ENCODE measurements at places on chromosomes 5 and 9.

DNA sequence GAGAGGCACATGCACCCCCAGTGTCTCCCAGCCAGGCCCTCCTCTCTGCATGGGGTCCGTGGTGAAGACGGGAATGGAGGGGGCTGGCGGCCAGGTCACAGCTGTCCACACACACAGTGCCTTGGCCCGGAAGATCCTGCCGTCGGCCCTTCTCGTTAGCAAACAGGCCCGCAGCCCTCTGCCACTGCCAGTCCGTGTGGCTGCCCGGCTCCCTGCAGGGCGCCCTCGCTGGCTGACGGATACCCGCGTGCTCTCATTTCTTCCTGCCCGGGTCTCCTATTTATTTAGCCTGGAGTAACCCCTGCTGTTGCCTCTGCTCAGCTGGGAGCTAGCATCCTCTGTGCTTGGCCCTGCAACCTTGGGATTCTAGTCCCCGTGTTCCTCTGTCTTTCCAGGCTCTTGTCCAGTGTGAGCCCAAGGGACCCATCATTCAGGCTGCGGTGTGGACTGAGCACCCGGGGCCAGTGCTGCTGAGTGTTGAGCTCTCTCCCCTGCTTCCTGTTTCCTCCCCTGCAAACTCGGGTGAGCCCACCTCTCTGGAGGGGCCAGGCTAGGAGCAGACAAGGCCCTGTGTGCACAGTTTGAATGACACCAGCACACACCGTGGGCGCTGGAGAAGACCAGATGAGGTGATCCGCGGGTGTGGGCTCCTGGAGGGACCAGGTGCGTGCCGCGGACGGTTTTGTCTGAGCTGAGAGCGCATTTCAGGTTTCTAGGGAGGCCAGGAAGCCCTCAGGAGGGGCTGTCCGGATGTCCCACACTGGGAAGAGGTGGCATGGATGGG is 14.6 kb upstream of the RNU6ATAC start:
- DNase-seq, result peak; percentile 80

GRCh38 chr9:84103651-84104377 is 123.2 kb downstream of the RMI1 start:
- no peak for DNase-seq

DNA sequence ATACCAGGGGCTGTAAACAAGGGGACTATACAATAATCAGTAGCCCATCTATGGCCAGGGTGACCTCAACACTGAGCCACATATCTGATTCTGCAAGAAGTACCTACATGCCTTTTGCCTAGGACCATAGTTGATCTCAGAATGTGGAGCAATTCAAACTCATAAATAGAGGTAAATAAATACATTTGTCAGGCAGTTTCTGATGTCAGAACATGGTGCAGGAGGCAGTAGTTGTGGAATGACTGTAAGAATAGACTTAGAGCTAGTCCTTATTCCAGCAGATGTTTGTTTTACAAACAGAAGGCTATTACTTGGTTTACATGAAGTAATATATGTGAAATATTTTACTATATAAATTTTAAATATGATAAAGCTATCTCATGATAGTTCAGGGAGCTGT is 330.7 kb upstream of the DAB2 start:
- peak; percentile 32 for DNase-seq

- no peak for DNase-seq
These were observed 72.8 kb upstream of the PARP8 start for GRCh38 chr5:50593681-50594080.

- DNase-seq, result no peak
These were observed 9.4 kb upstream of the SMIM23 start for GRCh38 chr5:171776213-171776612.

- no peak for DNase-seq
These were observed 40.3 kb downstream of the GLRX start for GRCh38 chr5:95782181-95782580.

Measured in mesenchymal stem cell (in vitro differentiated cells and primary cell).